Endothelial cell (in vitro differentiated cells): ENCODE measurements at places on chromosomes 12 and 14. TPM values are rescaled to one million over a fixed set of nuclear protein-coding genes. Genes with fewer than 3 reads are reported as not detected.

- H3K4me3 ChIP-seq: peak within 1 kb of the TSS; percentile 93
- peak; percentile 92 for DNase-seq
- H3K4me1 ChIP-seq: peaks cover 21% of the 10 kb centered on the region
- H3K27ac ChIP-seq: peak within 1 kb of the TSS; percentile 96
- H3K27me3 ChIP-seq: peaks cover 28% of the 10 kb centered on the region
Observed at GRCh38 chr14:24212924-24213865, at the start of gene CHMP4A. Gene CHMP4A (minus strand): TSS chr14:24213488. CDS start chr14:24213439, 49 bp downstream.

DNA sequence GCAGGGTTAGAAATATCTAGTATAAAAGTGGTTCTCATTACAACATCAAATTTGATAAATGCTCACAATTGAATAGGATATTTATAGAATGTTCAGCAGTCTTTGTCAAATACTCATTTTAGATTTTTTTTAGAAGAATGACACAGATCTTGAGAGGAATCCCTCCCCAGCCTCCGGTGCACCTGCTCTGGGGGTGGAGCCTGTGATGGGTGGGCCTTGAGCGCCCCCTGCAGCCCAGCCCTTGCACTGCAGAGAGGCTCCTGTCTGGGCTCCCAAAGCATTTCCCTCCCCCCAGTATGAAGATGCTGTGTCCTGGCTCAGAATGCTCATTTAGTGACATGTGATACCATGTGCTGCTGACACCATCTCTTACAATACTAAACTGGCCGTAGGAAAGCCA, 792.3 kb downstream of the TMEM121 start:
- no peak overlapping the region for H3K27ac ChIP-seq
- no peak for DNase-seq
- no peak overlapping the region for H3K4me3 ChIP-seq
- no peaks in the 10 kb centered on the region for H3K4me1 ChIP-seq
- H3K27me3 ChIP-seq: peaks cover 5% of the 10 kb centered on the region
- peaks cover 2% of the 10 kb centered on the region for H3K36me3 ChIP-seq

MAP3K9 gene
- 8.6 TPM for total RNA-seq

KRT72 gene
- 0.28 TPM for total RNA-seq

- H3K27ac ChIP-seq: no peak overlapping the region
- no peaks in the 10 kb centered on the region for H3K27me3 ChIP-seq
- H3K4me3 ChIP-seq: no peak overlapping the region
- H3K4me1 ChIP-seq: no peaks in the 10 kb centered on the region
- DNase-seq: no peak
Observed at GRCh38 chr12:90129366-90130030, 420.9 kb upstream of the ATP2B1 start.

- H3K27ac ChIP-seq: no peak overlapping the region
- peaks cover 4% of the 10 kb centered on the region for H3K36me3 ChIP-seq
- no peak for DNase-seq
Observed at GRCh38 chr14:71594821-71595220, 337.4 kb upstream of the RGS6 start.

DHH gene
- 0.46 TPM for total RNA-seq

GRCh38 chr12:109952160-109952858, 43.9 kb downstream of the GIT2 start:
- H3K27ac ChIP-seq: peak overlapping the region; percentile 7
- peaks cover 45% of the 10 kb centered on the region for H3K36me3 ChIP-seq
- H3K4me1 ChIP-seq: peaks cover 21% of the 10 kb centered on the region
- no peak for DNase-seq
